ENCODE measurements at places on chromosomes 12 and 14.

- no peak for DNase-seq
Observed at GRCh38 chr12:110756611-110757010, 13.9 kb upstream of the PPP1CC start.

- DNase-seq = no peak
Observed at GRCh38 chr14:69666112-69666511, 54.7 kb downstream of the SUSD6 start.

DNA sequence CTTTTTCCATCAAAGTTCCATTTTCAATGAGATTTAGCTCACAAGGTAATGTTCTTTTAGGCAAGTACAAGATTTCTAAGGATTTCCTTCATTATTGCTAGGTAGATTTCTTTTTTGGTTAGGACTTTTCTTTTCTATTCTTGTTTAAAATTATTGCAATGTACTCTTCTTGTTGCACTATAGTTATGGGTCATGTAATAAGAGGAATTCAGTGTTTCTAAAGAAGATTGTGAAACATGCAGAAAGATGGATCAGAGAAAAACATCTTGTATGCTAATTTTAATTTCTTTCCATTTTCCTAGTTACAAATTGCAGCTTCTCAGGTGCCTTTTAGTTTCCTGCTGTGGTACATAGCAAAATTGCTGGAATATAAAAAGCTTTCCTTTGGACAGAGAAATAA is 56.1 kb downstream of the BTG1 start:
- no peak for DNase-seq

- no peak for DNase-seq
Observed at GRCh38 chr12:123167329-123167728, 16.4 kb upstream of the PITPNM2 start.

GRCh38 chr12:11856971-11857370 is 207.5 kb downstream of the ETV6 start:
- DNase-seq = no peak

DNA sequence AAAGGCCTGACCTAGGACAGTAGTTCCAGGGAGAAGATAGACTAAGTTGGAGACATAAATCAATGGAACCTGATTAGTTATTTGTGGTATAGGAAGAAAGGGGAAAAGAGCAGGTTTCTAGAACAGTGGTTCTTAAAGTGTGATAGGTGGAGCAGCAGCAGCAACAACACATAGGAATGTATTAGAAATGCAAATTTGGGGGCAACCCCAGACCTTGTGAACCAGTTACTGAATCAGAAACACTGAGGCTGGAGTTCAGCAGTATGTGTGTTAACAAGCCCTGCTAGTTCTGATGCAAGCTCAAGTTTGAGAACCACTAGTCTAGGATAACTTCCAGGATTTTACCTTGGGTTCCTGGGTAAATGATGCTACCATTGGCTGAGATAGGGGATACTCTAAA is 308.7 kb downstream of the EMP1 start:
- no peak for DNase-seq

- no peak for DNase-seq
Observed at GRCh38 chr14:94407906-94408305, 19.5 kb upstream of the SERPINA1 start.

DNA sequence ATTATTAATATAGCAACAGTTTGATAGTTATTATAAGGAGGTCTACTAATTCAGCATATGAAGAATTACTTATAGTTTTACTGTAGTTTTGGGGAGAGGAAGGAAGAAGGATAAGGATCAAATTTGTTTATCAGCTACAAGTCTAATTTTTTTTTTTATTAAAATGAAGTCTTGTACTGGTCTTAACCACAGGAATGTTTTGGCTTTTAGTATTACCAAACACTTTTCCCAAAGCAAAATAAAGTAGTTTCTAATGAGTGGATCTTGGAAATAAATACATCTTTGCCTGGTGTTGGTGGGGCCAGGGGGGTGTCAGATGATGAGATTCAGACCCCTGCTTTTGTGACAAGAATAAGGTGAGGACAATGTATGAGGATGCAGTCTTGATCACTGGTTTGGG is 57.2 kb upstream of the ZDHHC17 start:
- no peak for DNase-seq

- no peak for DNase-seq
Observed at GRCh38 chr12:4212845-4213244, 60.7 kb upstream of the CCND2 start.

DNA sequence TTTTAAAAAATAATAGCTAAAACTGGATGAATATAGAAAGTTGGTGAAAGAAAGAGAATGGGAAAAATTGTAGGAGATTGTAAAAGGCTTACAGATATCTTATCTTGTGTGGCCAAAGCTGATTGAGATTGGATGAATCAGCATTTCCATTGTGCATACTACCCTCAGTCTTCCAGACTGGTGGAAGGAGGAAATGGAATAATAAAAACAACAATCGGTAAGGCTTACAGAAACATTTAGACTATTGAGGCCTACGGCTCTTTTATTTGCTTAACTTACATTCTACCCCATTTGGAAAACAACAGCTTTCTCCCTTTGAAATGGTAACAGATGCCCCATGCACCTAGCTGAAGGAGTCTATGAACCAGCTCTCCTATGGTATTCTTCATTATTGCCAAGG is 129.8 kb downstream of the PTPRB start:
- DNase-seq = no peak

GRCh38 chr12:130063866-130064265 is 98.4 kb upstream of the FZD10 start:
- DNase-seq = no peak

GRCh38 chr14:87696485-87696884 is 296.5 kb downstream of the GALC start:
- DNase-seq = no peak

Measured in stimulated activated CD4-positive, alpha-beta T cell treated with anti-CD3 and anti-CD28 coated beads, Interleukin-1b, Interleukin-23, amount 100 ng/mL, for 1 hour (primary cell).